ENCODE measurements at places on chromosomes 13 and 19.

DNA sequence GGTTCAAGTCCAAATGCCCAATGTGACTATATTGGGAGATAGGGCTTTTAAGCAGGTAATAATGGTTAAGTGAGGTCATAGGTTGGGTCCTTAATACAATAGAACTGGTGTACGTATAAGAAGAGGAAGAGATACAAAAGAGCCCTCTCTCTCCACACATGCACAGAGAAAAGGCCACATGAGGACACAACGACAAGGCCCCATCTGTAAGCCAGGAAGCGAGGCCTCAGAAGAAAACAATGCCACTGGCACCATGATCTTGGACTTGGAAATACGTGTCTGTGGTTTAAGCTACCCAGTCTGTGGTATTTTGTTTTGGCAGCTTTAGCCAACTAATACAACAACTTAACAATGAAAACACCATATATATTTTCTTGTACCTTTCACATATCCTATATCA is 23.4 kb upstream of the RFC3 start:
- no peak for DNase-seq

GRCh38 chr19:44207126-44207803 is 5.1 kb upstream of the ZNF227 start:
- peak; percentile 95 for DNase-seq

GRCh38 chr13:98761126-98761985 is 8.9 kb upstream of the SLC15A1 start:
- peak; percentile 50 for DNase-seq

DNA sequence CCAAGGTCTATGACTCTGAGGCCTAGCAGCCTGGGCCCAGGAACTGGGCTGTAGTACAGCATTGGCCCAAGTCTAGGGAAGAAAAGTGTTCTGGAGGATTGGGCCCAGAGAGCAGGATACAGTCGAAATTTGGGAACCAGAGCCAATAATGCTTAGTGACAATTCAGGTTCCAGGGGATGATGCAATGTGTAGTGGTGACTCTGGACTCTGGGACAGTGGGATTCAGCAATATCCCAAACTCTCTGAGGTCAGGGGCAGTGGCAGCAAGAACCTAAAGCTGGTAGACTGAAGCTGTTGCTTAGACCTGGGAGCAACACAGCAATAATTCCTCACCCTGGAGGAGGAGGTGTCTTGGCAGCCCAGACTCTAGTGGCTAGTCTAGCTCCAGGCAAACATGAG is 545.5 kb upstream of the ARGLU1 start:
- no peak for DNase-seq

DNA sequence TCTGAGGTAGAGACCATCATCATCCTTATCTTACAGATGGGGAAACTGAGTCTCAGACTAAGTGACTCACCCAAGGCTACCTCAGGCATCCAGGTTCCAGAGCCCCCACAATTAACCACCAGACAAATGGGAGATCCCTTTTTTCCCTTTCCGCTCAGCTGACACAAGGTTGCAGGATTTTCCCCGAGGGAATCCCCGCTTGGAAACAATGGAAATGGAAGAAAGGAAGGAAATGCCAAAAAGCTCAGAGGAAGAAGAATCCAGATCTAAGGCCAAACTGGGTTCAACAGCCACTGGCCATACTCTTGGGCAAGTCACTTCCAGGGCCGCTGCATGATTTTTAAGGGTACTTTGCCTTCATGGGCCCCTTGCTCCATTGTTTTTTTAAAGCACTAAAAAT is 1.6 kb downstream of the ZNF71 start:
- DNase-seq: no peak

DNA sequence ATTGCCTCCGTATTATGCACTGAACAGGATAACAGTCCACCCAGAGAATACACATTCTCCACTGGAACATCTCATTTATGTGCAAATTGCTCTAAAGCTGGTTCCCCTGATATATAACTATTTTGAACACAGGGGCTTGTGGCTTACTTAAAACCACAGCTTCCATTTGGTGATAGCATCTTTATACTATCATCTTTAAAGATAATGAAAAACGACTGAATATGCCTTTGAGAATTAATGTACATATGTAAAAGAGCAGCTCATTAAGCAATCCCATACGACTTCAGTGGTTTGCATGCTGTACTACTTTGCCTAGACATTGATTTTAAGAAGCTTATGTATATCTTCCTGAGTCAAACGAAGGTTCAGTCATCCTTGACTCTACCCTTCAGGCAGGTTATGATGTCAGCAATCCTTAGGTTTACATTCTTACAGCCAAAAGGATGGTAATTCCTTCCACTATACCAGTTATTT is 40.8 kb downstream of the BRD4 start:
- DNase-seq: no peak

- DNase-seq: no peak
Observed at GRCh38 chr13:100666124-100666523, 8.5 kb downstream of the TMTC4 start.

- no peak for DNase-seq
Observed at GRCh38 chr13:98399756-98400155, 177.2 kb downstream of the STK24 start.

DNA sequence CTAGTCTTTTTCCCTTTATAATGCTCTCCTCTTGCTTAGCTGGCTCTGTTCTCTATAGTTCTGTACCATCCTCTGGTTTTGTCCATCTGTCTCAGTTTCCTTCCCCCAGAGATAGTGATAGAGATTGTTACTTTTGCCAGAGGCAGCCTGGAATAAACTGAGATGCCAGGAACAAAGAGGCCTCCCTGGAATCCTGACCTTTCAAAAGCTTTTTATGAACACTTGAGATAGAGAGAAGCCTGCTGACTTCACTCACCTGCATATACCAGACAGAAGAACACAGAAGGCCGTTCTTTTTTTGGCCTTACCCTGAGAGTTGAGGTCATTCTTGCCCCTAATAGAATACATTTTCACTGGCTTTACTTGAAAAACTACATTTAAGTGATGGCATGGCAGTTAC is 150.2 kb downstream of the LHFPL6 start:
- no peak for DNase-seq

DNA sequence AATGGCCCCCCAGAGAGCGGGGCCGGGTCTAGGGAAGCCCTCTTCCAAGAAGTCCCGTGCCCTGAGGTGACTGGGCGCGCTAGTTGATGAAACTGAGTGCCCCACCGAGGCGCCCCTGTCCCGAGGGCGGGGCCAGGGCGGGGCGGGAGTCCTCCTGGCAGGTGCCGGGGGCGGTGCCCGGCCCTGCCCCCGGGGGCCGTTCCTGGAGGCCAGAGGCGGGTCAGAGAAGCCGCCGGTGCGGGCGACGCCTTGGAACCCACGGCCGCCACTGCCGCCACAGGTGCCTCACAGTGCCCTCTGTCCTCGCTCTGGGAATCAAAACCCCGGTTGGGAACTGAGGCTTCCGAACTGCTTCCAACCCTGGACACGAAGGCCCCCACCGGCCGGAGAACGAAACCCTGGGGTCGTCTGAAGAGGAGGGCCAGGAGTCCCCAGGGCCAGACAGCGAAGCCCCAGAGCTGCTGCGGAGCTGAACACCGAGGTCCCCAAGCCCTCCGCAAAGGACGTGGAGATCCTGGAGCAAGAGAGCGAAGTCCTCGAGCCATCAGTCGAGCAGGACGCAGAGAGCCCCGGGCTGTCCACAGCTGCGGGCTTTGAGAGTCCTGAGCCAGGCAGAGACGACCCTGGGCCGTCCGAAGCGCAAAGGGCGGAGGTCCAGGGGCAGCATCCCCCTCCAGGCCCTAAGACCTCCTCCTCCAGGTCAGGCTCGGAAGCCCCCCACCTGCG is at the start of gene MISP3:
Gene MISP3 (plus strand): TSS at position 252 of the 726 bp plus-strand sequence. CDS start 524 bp downstream, outside the sequence.
- no peak for DNase-seq

GRCh38 chr13:44759384-44760360 is 183.5 kb upstream of the TSC22D1 start:
- no peak for DNase-seq

- peak; percentile 96 for DNase-seq
Observed at GRCh38 chr19:51407511-51408131, 9.8 kb downstream of the SIGLEC10 start.

GRCh38 chr13:39129213-39129612 is 91.0 kb downstream of the NHLRC3 start:
- no peak for DNase-seq

GRCh38 chr13:74990992-74991391 is 491.0 kb downstream of the TBC1D4 start:
- no peak for DNase-seq

- DNase-seq: no peak
Observed at GRCh38 chr19:1397838-1398237, 3.5 kb downstream of the GAMT start.

- DNase-seq: no peak
Observed at GRCh38 chr13:41897126-41897525, 63.8 kb downstream of the VWA8 start.

- DNase-seq: no peak
Observed at GRCh38 chr19:10112895-10113591, 1.6 kb downstream of the P2RY11 start.

DNA sequence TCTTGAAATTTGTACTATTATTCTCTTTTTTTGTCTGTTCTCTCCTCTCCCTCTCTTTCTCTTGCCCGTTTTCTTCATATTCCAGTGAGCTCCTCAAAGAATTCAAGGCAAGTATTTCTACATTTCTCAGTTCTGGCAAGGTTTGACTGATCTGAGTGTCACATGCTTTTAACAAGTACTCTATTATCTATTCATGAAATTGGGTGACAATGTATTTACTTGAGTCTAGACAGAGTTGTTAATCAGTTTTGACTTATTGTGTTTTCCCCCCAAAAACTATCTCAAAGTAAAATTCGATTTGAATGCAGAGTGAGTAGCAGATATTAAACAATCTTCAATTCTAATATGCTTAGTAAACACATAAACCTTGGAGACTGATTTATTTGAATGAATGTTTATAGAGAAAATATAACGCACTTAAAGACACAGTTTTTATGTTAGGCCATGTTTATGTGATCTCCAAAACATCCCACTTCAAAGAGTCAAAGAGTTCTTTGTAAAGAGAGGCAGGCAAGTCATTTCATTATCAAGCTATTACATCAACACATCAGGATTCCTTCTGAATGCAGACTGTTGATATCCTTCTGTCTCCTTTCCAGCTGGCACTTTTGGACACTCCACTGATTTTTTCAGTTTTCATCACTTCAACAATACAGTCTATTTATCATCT is 166.6 kb downstream of the SLITRK6 start:
- no peak for DNase-seq

DNA sequence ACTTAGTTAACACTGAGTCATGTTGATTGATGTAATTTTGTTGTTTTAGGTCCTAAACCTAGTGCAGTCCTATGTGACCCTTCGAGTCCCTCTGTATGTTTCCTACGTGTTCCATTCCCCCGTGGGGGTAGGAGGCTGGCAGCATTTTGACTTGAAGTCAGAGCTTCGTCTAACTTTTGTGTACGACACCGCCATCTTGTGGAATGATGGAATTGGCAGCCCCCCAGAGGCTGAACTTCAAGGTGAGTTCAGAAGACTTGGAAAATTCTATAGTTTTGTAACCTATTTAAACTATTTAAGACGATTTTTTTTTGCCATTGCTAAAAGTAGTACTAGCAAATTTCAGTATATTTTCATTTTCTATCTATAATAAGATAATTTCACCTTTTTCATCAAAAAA is 117.9 kb downstream of the STOML3 start:
- DNase-seq: peak; percentile 11

- peak; percentile 24 for DNase-seq
Observed at GRCh38 chr19:958967-959855, 24.9 kb upstream of the WDR18 start.

DNA sequence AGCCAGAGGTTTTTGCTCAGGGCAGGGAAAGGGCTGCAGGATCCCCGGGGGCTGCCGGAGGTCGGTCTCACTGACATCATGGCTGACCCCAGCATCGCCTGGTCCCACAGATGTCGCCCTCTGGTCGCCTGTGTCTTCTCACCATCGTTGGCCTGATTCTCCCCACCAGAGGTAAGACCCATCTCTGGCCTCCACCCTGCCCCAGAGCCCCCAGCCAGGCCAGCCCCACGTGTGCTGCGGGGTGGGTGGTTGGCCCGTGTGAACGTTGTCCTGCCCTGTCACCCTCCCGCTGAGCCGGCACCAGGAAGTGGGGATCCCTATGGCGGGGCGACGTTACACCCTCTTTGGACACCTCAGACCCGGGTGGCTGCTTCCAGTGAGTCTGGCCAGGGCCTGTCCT is 906 bp downstream of the FXYD5 start:
- DNase-seq: no peak

- DNase-seq: no peak
Observed at GRCh38 chr13:56351041-56351440, 789.7 kb upstream of the PRR20A start.

DNA sequence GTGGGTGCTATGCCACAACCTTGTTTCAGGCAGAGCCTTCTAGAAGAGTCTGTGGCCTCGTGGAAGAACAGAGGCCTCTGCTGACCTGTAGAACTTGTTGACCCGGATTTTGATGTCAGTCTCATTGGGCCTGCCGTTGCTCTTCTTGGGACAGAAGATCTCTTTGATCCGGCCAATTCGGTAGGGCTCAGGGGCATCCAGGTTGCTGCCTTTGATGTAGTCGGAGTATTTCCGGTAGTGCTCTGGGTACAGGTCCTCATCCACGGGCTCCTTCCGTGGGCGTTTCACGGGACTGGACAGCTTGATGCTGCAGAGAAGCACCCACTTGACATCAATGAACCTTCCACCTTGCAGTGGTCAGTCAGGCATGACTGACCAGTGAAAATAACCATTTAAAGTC is 24.0 kb upstream of the EIF3G start:
- no peak for DNase-seq

GRCh38 chr19:497869-498510 is 1.7 kb downstream of the MADCAM1 start:
- DNase-seq: no peak

- DNase-seq: no peak
Observed at GRCh38 chr13:21202767-21203531, 26.5 kb downstream of the MRPL57 start.

GRCh38 chr19:42480335-42481095 is 37.8 kb upstream of the CXCL17 start:
- DNase-seq: peak; percentile 67

GRCh38 chr13:109297628-109298027 is 488.8 kb downstream of the IRS2 start:
- DNase-seq: no peak

- no peak for DNase-seq
Observed at GRCh38 chr13:79398915-79399314, 7.1 kb downstream of the RBM26 start.

DNA sequence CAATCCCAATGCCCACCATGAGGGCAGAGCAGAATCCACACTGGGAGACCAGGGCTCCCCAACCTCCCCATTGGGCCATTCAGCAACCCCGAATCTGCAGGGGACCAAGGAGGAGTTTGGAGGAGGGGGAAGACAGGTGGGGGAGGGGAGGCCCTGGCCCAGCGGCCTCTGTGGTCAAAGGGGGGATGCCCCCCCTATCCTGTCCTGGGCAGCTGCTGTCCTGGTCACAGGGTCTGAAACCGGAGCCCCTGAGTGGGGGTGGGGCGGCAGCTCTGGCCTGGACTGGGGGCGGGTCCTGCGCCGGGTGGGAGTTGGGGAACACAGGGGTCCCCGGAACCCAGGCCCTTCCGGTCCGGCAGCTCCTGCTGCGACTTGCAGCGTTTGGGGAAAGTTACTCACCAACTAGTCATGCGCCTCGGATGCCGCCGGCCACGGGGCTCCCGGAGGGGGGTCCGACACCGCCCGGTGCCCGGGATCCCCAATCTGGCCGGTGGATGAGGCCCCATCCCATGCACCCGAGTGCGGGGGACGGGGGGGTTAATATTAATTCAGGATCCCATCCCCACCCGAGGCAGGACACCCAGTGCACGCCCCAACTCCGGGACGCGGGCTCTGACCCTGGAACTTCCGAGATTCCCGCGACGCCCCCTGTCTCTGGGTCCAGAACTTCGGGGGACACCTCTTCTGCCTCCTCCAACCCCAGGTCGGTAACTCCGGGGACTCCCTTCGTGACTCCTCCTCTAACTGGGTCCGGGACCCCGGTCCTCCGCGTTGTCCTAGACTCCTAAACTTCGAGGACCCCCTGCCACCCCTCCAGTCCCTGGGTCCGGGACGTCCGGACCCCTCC is 872 bp downstream of the HOMER3 start:
- DNase-seq: peak; percentile 45

All from inflammatory macrophage treated with lipopolysaccharide for 4 hours (primary cell).